ENCODE measurements at places on chromosomes 5 and 9.

GRCh38 chr9:97568461-97569275, 64.5 kb downstream of the TSTD2 start:
- DNase-seq: no peak

- peak; percentile 79 for DNase-seq
Measured at GRCh38 chr9:107615321-107615720, 125.8 kb upstream of the KLF4 start.

GRCh38 chr9:2729721-2730120, 12.4 kb downstream of the KCNV2 start:
- no peak for DNase-seq

- DNase-seq: peak; percentile 83
Measured at GRCh38 chr9:93955111-93955980, at the start of gene BARX1. Gene BARX1, minus strand, starts transcription at chr9:93955355. Its CDS starts 209 bp downstream, at chr9:93955146.

DNA sequence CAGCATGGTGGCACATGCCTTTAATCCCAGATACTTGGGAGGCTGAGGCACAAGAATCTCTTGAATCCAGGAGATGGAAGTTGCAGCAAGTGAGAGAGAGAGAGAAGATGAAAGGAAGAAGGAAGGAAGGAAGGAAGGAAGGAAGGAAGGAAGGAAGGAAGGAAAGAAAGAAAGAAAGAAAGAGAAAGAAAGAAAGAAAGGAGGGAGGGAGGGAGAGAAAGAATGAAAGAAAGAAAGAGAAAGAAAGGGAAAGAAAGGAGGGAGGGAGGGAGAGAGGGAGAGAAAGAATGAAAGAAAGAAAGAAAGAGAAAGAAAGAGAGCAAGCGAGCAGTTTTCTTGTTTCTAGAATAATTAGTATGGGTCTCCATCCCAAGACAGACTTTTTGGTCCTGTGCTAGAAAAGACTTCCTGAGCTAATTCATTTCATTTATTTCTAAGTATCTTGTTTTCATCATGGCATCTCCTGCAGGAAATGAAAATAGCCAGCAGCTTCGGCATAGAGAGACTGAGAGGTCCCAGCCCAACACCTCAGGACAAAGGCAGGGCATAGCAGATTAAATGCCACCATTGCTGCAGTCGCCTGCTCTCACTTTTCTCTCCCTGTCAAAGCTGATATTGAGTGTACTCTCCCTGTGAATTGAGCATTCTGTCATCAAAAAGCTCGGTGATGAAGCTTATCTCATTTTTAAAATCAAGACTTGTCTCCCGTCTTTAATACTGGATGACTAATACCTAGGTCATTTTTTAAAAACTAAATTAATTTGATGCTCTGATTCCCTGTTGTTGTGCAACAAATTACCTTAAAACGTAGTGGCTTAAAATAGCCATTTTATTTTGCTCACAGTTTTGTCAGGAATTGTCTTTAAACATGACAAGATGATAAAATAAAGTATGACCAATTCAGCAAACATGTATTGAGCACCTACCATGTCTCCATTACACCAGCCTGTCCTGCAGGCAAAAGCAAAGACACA, 91.8 kb upstream of the ADRA1B start:
- no peak for DNase-seq

DNA sequence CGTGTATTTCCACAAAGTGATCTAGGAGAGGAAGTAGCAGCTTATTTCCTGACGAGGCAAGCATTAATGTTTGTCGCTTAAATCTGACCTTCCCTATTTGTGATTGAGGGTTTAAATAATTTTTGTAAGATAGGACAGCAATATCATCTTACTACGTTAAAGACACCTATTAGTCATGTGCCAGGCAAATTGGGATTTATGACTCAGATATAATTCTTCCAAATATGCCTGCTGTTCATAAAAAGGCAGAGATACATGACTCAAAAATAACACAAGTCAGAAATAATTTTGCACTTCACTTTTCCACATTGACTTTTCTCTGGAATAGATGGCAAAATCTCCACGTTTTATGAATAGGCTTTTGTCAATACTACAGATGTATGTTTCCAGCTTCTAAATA, 43.0 kb upstream of the CDH12 start:
- DNase-seq: peak; percentile 2
